AG04450 (cell line): ENCODE measurements at places on chromosomes 4 and X. TPM values are rescaled to one million over a fixed set of nuclear protein-coding genes. Genes with fewer than 3 reads are reported as not detected.
A peak's percentile ranks its signal among the peaks of the same experiment; 100 is the strongest.

- DNase-seq = no peak
Observed at GRCh38 chr4:133147921-133148689, 989 bp upstream of the PCDH10 start.

DNA sequence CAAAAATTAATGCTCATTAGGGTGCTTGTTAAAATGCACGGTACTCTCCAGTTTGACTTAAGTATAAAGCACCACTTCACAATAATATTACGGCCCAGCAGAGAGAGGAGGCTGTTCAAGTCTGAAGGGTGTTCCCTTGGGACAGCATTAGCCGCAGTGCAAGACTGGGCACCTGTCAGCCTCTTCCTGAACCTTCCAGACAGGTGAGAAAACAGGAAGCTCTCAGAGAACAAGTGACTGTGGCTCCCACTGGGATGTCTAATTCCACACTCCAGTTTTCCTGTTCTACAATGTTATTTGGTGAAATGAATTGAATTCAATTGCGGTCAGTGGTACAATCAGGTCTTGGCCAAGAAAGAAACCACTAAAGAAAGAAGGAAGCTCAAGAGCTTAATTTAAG is 414.4 kb downstream of the SMARCA1 start:
- DNase-seq = no peak

- DNase-seq = no peak
Observed at GRCh38 chrX:49842621-49843020, 13.5 kb downstream of the PAGE4 start.

GRCh38 chr4:3783693-3784306 is 17.6 kb downstream of the ADRA2C start:
- no peak for DNase-seq

- peak; percentile 8 for DNase-seq
Observed at GRCh38 chrX:38999967-39000745, 198.9 kb downstream of the MID1IP1 start.

DNA sequence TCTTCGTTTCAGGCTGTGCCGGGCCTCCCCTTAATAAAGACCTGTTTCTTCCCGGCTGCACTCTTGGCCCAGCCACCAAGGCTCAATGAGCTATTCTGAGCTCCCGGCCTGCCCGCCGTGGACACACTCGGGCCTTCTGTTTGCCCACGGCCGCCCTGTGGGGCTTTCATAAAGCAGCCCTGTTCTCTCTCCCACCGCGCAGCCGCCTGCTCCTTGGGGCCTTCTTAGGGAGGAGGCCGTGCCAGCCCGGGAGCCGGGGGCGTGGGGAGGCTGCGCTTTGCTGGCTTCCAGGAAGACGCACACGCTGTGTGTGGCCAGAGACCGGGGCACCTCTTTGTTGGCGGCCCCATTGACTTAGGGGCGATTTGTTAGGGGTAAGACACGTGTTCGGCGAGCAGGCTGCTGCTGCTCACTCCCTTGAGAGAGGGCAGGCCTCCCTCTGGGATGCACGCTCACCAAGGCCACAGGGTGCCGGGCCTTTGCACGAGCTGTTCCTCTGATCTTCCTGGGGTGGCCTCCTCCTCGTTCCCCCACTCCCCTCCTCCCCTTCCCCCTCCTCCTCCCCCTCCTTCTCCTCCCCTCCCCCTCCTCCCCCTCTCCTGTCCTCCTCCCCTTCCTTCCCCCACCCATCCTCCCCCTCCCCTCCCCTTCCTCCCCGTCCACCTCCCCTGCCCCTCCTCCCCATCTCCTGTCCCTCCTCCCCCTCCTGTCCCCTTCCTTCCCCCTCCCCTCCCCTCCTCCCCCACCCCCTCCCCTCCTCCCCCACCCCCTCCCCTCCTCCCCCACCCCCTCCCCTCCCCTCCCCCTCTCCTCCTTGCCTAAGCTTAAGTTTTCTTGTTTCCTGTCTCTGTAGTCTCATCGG is 11.3 kb downstream of the BLOC1S4 start:
- no peak for DNase-seq

DNA sequence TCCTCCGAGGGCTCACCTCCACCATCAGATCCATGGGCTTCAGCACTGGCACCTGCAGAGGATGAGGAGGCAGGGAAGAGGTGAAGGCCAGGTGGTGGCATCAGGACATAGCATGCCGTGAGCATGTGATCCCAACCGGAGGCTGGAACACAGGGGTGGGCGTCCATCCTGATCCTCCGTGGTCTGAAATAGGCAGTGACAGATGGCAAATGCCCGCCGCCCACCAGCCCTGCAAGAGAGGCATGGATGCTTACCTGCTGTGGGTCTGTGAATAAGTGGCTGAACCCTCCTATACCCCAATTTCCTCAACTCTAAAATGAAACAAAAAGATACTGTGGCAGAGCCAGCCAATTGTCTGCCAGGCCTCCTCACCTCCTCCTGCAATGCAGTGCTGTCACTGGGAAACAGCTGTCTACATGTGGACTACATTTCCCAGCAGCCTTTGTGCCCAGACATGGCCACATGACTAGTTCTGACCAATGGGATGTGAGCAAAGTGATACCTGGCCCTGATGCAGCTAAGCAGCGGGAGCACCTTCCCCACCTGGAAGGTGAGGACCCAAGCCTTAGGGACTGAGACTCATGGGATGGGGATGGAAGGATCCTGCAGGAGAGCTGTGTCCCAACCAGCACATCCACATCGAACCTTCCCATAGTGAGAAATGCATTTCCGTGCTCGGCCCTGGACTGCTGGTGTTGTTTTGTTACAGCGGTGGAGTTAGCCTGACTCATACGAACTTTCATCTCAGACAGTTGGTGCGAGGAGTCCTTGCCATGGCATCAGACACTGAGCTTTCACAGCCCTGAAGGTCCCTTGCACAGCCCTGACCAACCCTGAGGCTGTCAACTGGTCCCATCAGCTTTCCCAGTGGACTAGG is 99.5 kb downstream of the PPP2R2C start:
- no peak for DNase-seq

GRCh38 chr4:105293360-105293759 is 146.7 kb downstream of the TET2 start:
- no peak for DNase-seq

- DNase-seq = no peak
Observed at GRCh38 chrX:110795645-110796406, at the start of gene CHRDL1. CHRDL1 (minus strand) TSS chrX:110795817; CDS start chrX:110792181, 3,636 bp downstream.

The CCDC120 gene
- polyA plus RNA-seq = 0.83 and 1.0 TPM in 2 replicates

The SPARCL1 gene
- not detected in 2 replicates for polyA plus RNA-seq

The STARD8 gene
- polyA plus RNA-seq = 1.3 and 1.6 TPM in 2 replicates

The WNK3 gene
- polyA plus RNA-seq = 0.63 and 0.82 TPM in 2 replicates

The RAB39B gene
- polyA plus RNA-seq = 0.94 and 1.0 TPM in 2 replicates
